ENCODE measurements at places on chromosomes 13 and 19. TPM values are rescaled to one million over a fixed set of nuclear protein-coding genes. Genes with fewer than 3 reads are reported as not detected.

DNA sequence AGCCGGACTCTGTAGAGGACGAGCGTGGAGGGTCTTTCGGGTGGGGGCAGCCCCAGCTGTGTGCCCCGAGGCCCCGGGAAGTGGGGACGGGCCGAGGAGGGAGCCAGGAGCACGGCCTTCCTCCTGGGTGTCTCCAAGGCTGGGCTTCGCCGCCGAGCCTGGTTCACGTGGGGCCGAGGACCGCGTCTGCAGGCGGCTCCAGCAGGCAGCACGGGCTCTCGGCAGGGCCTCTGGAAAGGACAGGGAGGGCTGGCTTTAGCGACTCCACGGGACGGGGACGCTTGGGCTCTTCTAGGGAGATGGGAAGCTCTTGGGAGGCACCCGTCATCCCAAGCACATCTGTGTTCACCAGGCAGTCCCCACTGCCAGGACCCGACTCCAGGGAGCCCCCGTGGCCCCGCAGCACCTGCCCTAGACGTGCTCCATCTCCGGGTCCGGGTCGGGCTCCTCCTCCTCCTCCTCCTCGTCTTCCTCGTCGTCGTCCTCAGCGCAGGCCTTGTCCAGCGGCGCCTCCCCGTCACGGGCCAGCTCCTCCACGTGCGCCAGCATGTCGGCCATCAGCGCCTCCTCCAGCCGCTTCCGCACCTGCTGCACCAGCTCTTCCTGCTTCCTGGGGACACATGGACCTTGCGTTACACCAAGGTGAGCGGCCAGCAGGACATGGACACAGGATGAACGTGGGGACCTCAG lies 9.9 kb upstream of the MEX3D start:
- H3K4me1 ChIP-seq, result no peaks in the 10 kb centered on the region
- DNase-seq, result no peak
- H3K27me3 ChIP-seq, result no peaks in the 10 kb centered on the region
- H3K4me3 ChIP-seq, result no peak overlapping the region
- H3K36me3 ChIP-seq, result peaks cover 13% of the 10 kb centered on the region
- no peak overlapping the region for H3K27ac ChIP-seq

DNA sequence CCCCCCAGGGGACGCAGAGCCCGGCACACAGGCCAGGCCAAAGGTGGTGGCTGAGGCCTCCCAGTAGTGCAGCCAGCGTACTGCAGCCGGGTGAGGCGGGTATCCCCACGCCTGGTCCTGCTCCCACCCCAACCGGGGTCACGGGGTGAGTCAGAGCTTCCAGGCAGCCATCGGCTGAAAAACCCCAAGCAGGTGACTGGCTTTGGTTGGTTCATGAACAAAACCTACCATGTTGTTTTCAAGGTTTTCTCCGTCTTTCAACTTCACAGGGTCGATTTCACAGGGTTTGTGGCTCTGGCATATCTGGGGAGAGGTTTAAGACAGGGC lies 42.1 kb upstream of the C13orf46 start:
- no peak overlapping the region for H3K27ac ChIP-seq
- no peaks in the 10 kb centered on the region for H3K27me3 ChIP-seq
- H3K4me1 ChIP-seq, result no peaks in the 10 kb centered on the region
- peaks cover 90% of the 10 kb centered on the region for H3K36me3 ChIP-seq

- H3K27ac ChIP-seq, result no peak overlapping the region
- no peak overlapping the region for H3K4me3 ChIP-seq
- no peaks in the 10 kb centered on the region for H3K27me3 ChIP-seq
- H3K4me1 ChIP-seq, result peaks cover 99% of the 10 kb centered on the region
- DNase-seq, result no peak
Measured at GRCh38 chr13:98529171-98529570, 47.7 kb downstream of the STK24 start.

C19orf85 gene
- not detected for total RNA-seq

DNA sequence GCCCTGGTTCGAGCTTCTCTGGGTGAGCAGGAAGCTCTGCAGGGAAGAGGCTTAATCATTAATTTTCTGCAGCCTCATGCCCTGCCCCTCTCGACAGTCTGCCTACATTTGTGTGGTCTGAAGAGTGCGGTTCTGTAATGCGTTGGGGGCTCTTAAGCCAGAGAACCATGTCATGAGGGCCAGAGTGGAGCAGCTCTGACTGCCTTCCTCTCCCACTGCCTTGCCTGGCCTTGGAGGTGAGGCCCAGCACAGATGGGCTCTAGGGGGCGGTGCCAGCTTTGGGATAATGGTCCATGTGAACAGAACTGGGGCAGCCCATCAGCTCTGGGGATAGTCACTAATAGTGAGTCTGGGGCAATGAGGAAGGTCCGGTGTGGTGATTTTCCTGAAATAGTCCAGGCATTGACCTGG lies 5.7 kb downstream of the FGF9 start:
- no peak overlapping the region for H3K27ac ChIP-seq
- no peaks in the 10 kb centered on the region for H3K36me3 ChIP-seq
- peaks cover 30% of the 10 kb centered on the region for H3K4me1 ChIP-seq
- no peak overlapping the region for H3K4me3 ChIP-seq
- H3K27me3 ChIP-seq, result peaks cover 30% of the 10 kb centered on the region

ZNF792 gene
- 34.7 TPM for total RNA-seq

All from CD4-positive, alpha-beta memory T cell (primary cell).